Activated naive CD4-positive, alpha-beta T cell treated with Interleukin-2 at 50 U/mL for 16 hours (primary cell): ENCODE measurements at places on chromosomes 6 and 20.

GRCh38 chr20:64161356-64162238 lies 2.7 kb upstream of the MYT1 start:
- peak; percentile 35 for DNase-seq

GRCh38 chr20:53129563-53129962 lies 157.4 kb downstream of the TSHZ2 start:
- no peak for DNase-seq

DNA sequence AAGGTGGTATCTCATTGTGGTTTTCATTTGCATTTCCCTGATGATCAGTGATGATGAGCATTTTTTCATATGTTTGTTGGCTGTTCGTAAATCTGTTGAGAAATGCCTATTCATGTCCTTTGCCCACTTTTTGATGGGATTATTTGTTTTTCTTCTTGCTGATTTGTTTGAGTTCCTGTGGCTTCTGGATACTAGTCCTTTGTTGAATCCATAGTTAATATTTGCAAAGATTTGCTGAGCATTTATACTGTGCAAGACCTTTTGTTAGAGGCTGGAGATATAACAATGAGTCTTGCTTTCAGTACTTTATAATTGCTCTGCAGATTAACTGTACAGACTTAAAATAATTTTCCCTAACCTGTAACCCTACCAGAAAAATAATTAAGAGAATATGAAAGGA lies 35.6 kb downstream of the PDE7B start:
- no peak for DNase-seq

GRCh38 chr6:109653264-109653663 lies 37.7 kb downstream of the AK9 start:
- DNase-seq, result no peak

- DNase-seq, result no peak
These were observed 510.7 kb upstream of the SULF2 start for GRCh38 chr20:48295966-48296421.

GRCh38 chr6:160069459-160069858 lies 52.2 kb upstream of the SLC22A1 start:
- DNase-seq, result no peak

- DNase-seq, result peak; percentile 43
These were observed 94.9 kb upstream of the NT5E start for GRCh38 chr6:85354761-85355618.

GRCh38 chr6:108200631-108201030 lies 34.8 kb downstream of the NR2E1 start:
- no peak for DNase-seq

- no peak for DNase-seq
These were observed 30.3 kb upstream of the MAPK13 start for GRCh38 chr6:36099869-36100483.

DNA sequence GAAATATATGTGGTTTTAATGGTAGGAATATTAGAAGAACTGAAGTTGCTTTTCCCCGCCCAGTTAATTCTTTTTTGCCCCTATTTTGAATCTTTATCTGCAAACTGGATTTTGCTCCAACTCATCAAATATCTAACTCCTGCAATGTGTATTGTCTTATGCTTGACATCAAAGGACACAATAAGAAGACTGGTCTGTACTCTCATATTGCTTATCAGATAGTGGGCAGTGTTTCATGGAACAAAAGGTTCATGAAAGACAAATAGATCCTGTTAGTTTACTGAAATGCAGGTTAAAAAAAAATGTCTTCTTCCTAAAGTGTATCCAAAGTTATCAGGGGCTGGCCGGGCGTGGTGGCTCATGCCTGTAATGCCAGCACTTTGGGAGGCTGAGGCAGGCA lies 27.7 kb upstream of the GTF3C6 start:
- no peak for DNase-seq

- no peak for DNase-seq
These were observed 167.9 kb upstream of the SYNCRIP start for GRCh38 chr6:85810558-85810957.

GRCh38 chr6:141906569-141907080 lies 226.1 kb upstream of the GJE1 start:
- no peak for DNase-seq

DNA sequence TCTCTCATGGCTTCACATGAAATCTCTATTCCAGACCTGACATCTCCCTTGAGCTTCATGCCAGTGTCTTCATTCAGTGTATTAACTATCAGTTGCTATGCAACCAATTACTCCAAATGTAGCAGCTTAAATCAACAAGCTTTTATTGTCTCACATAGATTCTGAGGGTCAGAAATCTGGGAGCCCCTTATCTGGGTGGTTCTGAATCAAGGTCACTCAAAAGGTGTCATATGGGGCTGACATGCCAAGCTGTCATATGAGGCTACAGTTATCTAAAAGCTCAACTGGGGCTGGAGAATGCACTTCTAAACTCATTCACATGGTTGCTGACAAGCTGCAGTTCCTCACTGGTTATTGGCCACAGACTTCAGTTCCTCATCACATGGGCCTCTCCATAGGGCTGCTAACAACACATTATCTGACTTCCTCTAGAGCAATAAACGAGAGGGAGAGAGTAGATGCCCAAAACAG lies 7.3 kb upstream of the CGA start:
- DNase-seq, result no peak

DNA sequence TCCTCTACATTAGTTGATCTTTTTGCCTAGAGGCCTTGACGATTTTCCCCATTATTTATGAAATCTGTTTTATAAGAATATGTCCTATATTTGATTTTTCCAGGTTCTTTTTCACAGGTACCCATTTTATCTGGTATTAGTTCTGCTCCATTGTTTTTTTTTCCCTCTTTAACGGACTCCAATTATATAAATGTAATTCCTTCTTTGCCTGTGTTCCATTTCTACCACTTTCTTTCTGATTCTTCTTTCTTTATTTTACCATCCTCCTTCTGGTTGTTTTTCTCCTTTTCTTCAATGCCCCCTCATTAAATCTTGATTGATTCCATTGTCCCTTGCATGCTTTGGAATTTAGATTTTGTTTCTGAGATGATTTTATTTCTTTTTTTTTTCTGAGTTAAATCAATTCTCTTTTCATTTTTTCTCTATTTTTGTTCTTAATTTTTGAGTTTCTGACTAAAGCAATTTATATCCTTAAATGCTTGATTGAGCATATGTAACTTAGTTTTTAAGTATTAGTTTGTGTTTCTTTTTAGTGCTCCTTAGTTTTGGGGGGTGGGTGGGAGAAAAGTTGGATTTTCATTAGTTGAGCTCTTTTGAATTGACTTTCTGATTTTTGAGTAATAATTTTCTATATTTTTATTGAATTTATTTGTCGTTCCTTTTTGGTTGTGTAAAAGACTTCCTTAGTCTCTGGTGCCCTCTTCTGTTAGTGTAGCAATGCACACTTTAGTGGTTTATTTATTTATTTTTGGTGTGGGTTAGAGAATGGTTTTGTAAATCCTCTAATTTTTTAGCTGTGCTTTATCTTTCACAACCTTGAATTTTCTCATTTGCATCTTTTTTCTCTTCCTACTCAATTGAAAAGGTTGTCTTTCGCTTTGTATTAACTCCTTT lies 140.8 kb downstream of the FARS2 start:
- no peak for DNase-seq

DNA sequence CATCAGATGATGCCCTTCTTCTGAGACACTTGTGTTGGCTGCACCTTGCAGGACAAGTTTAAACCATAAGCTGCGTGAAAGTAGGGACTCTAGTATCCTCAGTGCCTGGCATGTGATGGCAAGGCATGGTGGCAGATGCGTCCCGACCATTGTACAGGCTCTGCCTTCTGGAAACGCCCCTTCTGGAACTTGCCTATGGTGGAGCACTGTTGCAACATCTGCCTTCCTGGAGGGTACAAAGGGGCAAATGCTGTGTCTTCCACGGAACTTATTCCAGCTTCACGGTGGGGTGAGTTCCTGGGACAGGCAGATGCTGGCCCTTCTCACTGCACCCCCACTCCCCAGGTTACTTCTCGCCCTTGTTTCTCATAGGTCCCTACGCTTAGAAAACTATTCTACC lies 232.8 kb downstream of the THBS2 start:
- DNase-seq, result no peak

DNA sequence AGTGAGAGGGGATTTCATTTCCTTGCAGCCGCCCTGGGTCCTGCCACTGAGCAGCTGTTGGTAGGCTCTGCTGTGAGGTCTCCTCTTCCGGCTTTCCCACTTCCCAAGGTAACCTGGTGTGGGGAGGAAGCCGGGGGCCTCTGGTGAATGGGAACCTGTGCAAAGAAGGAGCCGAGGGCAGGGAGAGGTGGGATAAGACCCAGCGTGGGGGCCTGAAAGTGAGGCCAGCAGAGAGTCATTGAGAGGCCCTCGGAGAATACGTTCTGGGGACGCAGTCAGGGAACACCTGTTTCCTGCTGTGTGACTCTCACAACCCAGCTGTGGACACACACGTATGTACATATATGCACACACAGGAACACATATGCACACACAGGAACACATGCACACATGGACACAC lies 100.7 kb downstream of the CDH26 start:
- DNase-seq, result no peak

DNA sequence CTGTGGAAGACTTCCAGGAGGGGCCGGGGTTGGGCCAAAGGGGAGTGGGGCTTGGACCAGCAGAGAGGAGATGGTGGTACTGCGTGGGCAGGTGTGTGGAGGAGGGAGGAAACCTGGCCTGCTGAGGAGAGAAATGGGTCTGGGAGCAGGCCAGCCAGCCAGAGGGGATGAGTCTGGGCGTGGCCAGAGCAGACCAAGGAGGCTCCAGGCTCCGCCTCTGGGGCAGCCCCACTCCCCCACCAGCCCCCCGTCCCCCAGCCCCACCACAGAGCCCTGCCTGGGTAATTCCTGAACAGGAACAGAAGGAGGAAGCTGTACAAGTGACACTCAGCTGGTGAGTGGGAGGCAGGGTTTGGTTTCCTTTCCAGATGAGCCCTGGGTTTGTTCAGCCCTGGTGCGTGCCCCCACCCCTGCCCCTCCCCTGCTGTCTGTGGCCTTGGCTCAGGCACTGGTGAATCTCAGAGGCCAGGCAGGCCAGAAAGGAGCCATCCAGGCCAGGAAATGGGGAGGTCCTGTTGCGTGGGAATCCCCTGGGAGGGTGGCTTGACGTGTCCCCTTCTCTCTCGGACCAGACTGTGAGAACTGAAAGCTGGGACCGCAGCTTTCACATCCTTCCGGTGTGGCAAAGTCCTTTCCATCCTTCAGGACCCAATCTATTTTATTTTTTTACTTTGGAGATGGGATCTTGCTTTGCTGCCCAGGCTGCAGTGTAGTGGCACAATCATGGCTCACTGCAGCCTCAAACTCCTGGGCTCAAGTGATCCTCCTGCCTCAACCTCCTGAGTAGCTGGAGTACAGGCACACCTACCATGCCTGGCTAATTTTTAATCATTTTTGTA lies 9.4 kb upstream of the SRC start:
- DNase-seq, result peak; percentile 51

DNA sequence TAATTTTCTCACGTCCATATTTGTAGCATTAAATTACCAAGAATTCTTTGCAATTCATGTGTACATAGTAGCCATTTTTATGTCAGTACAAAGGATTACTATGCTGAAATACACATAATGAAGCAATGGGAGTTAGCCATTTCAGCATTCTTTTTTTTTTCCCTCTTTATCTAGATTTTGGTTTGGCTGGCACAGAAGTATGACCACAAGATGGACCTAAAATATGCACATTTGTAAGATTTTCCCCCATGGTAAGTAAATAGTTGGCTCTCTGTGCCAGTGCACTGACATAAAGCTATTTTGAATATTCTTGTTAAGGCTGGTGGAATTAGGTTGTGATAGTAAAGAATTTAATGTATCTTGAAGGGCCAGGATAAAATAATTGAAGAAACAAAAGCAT lies 486.1 kb upstream of the BTBD3 start:
- DNase-seq, result no peak

DNA sequence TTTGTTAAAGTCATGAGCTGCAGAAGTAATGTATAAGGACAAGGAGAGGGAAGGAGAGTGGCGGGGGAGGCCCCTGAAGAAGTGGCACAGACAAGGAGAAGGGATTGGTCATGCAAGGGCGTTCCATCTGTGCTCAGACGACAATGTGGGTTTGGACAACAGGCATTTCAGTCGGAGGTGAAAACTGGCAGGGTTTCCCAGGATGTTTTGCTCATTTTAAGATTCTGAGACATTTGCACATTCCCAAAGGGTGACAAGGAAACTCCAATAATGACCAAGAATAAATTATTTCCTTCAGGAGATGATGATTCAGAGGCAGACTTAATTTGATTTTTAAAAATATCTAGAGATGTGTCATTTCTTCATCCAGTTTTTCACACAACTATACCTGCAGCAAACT lies 181.8 kb downstream of the HIVEP2 start:
- DNase-seq, result no peak

- no peak for DNase-seq
These were observed 4.7 kb downstream of the CCN2 start for GRCh38 chr6:131946404-131946991.

DNA sequence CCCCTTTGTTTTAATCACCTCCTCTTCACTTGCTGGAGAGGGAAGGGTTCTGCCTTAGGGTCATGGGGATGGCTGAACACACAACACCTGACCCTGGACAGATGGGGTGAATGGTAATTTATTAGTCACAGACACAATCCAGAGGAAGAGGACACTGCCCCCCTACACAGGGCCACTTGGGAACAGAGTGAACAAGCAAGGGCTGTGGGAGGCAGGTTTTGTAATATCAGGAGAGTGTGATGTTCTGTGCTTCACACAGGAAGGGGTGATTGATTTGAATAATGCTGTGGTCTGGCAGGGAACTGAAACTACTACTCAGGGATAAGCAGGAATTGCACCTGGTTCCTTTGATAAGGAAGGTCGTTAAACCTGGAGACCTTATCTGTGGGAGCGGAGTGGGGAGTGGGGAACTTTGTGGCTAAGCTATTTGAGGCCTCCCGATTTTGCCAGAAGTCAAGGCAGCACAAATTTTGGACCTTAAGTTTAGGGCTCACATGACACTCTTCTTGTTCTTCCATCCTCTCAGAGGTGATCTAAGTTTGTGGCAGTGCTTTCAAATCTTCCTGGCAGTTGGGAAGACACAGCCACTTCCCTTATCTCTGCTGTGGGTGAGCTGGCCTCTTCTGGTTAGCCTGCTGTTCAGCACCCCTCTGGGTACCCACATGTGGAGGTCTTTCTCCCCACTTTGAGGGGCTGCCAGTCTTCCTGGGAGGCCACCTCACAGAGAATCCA lies 77.8 kb downstream of the CD164 start:
- DNase-seq, result no peak

DNA sequence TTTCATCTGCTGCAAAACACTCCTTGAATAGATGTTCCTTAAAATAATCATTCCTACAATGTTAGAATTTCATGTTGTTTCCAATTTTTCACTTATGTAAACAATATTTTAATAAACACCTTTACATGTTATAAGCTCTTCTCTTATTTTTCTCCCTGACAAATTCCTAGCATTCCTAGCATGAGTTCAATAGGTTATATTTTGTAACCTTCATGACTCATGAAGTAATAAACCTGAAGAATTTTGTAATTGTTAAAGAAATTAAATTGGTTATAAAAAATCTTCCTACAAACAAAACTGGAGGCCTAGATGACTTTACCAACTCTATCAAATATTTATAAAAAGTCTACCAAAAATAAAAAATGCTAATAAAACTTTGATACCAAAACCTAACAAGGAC lies 66.3 kb downstream of the NT5E start:
- DNase-seq, result no peak
